ENCODE measurements at places on chromosomes 16 and 17. TPM values are rescaled to one million over a fixed set of nuclear protein-coding genes. Genes with fewer than 3 reads are reported as not detected.

SPNS3 gene
- total RNA-seq: not detected

CTRB1 gene
- not detected for total RNA-seq

TEKT1 gene
- total RNA-seq: not detected

MPP3 gene
- total RNA-seq: 6.9 TPM

TM4SF5 gene
- total RNA-seq: not detected

SPHK1 gene
- total RNA-seq: 1.8 TPM

SLC5A11 gene
- total RNA-seq: 0.22 TPM

CRHR1 gene
- 0.52 TPM for total RNA-seq

SBK1 gene
- total RNA-seq: 69.7 TPM

HS3ST3B1 gene
- 2.9 TPM for total RNA-seq

KRTAP4-5 gene
- not detected for total RNA-seq

BMERB1 gene
- total RNA-seq: 19.5 TPM

TMEM235 gene
- total RNA-seq: 0.28 TPM

C1QL1 gene
- total RNA-seq: 6.4 TPM

DHX58 gene
- total RNA-seq: 3.9 TPM

AXIN2 gene
- 35.6 TPM for total RNA-seq

TOX3 gene
- total RNA-seq: 20.2 TPM

ANKFN1 gene
- total RNA-seq: not detected

OTOA gene
- total RNA-seq: 0.11 TPM

KRT9 gene
- total RNA-seq: not detected

TEX19 gene
- 1.4 TPM for total RNA-seq

PPP1R27 gene
- 0.15 TPM for total RNA-seq

WNT9B gene
- total RNA-seq: 0.77 TPM

FBXW10 gene
- total RNA-seq: not detected

NPIPA7 gene
- 3.8 TPM for total RNA-seq

Measured in H9 (cell line).